ENCODE measurements at places on chromosomes 12 and 14.

DNA sequence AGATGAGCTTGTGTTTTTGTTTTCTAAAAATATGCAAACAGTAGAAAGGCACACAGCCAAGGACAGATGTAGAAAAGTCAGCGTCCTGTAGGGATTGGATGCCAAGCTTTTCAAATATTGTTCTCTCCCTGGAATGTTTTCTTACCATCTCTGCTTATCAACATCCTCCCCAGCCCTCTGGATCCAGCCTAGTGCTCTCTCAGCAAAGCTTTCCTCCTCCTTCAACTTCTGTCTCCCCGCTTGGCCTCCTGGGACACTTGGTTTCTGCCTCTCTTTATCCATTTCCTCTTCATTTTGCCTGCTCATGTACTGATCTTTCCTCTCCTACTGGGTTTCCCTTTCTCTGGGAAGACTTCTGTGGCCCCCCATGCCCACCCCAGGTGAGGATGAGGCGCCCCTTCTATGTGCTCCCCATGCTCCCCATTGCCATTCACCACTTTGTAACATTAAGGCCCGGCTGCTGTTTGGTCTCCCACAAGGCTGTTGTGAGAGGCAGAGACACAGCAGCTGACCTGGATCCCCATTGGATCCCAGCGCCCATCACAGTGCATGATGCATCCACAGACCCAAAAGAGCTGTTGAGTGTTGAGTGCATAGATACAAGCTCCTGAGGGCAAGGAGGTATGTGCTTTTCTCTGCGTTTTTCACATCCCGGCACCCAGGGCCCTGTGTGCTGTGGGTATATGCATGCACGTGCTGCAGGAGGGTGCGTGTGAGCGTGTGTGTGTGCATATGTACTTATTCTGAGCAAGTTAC, 38.2 kb downstream of the EVL start:
- no peak for DNase-seq

- no peak for DNase-seq
These were observed 15.9 kb downstream of the AREL1 start for GRCh38 chr14:74697011-74697410.

GRCh38 chr12:49827051-49827400, 1.2 kb downstream of the NCKAP5L start:
- DNase-seq: no peak

GRCh38 chr14:69750495-69750894, 16.4 kb upstream of the SRSF5 start:
- no peak for DNase-seq

DNA sequence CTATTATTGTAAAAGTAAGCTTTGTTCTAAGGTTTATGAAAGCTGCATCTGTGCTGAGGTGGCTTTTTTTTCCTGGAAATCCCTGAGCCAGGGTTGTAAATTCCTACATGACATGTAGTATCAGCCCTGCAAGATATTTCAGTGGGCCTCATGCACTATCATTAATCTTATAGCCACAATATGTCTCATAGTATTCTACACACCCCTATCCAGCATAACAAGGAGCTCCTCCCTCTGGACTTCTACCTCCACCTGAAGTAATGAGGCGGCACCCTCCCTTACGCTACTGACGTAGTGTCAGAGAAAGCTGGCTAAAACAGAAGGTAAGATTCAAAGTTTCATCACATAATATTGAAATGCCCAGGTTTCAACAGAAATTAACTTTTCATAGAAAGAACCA, 35.5 kb downstream of the SLC5A8 start:
- no peak for DNase-seq
